Forelimb muscle (tissue), 1 donor: ENCODE measurements at places on chromosomes 16 and 17. TPM values are rescaled to one million over a fixed set of nuclear protein-coding genes. Genes with fewer than 3 reads are reported as not detected.
A peak's percentile ranks its signal among the peaks of the same experiment; 100 is the strongest.

DNA sequence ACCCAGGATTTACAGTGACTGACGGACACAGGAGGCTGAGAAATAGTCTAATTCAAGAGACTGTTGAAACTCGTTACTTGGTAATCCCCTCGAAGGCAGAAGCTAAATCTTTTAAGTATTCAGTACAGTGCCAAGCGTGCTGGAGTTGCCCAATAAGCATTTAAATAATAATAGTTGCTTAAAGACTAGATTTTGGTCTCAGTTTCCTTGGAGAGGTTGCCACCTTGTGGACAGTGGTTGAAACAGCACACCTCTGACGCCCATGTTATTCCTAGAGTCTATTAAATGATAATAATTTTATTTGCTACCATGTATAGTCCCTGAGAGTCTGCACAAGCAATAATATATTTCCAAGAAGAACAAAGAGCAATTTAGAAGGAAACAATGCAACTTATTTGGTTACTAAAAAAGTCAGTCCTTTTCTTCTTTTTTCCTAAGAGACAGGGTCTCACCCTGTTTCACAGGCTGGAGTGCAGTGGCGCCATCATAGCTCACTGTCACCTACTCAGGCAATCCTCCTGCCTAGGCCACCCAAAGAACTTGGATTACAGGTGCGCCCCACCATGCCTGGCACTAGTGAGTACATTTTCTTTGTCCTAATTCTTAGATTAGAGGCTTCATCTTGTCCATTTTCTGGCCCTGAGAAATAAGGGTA lies 138.0 kb upstream of the NUDT7 start:
- DNase-seq = peak; percentile 26

- no peak for DNase-seq
Measured at GRCh38 chr16:72500545-72500944, 328.6 kb upstream of the PMFBP1 start.

- no peak for DNase-seq
Measured at GRCh38 chr17:5638596-5638995, 54.3 kb upstream of the NLRP1 start.

GRCh38 chr17:39667262-39667944 lies 850 bp upstream of the PNMT start:
- DNase-seq = no peak

DNA sequence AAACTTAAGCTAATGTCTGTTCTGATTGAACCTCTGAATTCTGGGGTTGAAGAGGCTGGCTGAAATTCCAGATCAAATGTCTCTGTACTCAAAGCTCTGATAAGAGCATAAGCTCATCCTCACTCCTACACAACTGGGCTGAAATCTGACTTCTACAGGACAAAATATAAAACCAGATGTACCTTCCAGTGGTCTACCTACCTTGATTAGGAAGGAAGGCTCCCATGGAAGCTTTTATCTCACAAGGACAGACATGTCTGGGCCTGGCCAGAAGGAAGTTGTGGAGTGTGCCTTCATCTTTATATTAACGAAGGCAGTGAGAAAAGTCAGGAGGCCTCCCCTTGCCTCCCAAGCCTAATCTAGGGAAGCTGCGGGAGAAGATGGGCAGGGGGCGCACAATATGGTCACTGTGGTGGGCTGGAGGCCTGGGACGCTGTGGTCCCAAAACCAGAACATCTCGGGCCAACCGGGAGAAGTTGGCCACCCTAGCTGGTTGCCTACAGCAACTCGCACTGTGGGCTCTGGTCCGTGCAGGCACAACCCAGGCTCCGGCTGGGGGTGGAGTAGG lies 55.6 kb upstream of the LRRC37A3 start:
- DNase-seq = no peak

MEIOC gene
- 1.9 TPM for polyA plus RNA-seq

- DNase-seq = no peak
Measured at GRCh38 chr17:16988749-16989229, 16.9 kb upstream of the TNFRSF13B start.

GNG13 gene
- not detected for polyA plus RNA-seq

TOM1L2 gene
- polyA plus RNA-seq = 36.3 TPM

GRCh38 chr17:17295141-17295540 lies 8.0 kb upstream of the NT5M start:
- no peak for DNase-seq

DNA sequence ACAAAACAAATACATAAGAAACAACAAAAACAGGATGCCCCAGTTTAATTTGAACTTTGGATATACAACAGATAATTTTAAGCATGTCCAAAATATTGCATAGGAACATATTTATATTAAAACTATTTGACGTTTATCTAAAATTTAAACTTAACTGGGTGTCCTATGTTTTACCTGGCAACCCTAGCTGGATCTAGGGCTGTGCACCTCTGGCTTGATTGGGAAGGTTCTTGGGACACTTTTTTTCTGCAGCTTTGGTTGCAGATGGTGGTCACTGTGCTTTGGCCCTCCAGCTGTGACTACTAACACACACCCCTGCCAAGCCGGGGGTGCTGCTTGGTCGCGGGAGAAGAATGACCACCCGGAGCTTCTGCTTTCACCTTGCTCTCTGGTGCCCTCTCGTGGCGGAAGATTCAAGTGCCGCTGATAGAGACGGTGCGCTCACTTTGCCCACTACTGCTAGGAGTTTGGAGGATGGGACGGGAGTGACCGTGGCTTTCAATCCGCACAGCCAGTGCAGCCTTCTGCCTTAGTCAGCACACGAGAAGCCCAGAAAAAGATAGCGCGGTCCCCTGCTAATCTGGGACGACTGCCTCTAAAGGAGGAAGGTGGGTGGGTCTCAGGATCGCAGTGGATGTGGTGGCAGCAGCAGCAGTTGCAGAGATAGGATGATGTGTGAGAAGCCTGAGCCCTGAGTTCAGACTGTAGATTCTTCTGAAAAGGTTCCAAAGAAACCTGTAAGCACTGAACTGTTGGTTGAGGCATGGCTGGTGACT lies 6.7 kb downstream of the SPACA3 start:
- peak; percentile 22 for DNase-seq

C1QTNF8 gene
- polyA plus RNA-seq = not detected

- no peak for DNase-seq
Measured at GRCh38 chr16:83348991-83349390, 458.8 kb upstream of the HSBP1 start.

- DNase-seq = no peak
Measured at GRCh38 chr16:523097-523741, 4.3 kb upstream of the CAPN15 start.

NPIPA3 gene
- polyA plus RNA-seq = 15.6 TPM

- no peak for DNase-seq
Measured at GRCh38 chr17:48597778-48598631, 4.4 kb upstream of the HOXB5 start.

DNA sequence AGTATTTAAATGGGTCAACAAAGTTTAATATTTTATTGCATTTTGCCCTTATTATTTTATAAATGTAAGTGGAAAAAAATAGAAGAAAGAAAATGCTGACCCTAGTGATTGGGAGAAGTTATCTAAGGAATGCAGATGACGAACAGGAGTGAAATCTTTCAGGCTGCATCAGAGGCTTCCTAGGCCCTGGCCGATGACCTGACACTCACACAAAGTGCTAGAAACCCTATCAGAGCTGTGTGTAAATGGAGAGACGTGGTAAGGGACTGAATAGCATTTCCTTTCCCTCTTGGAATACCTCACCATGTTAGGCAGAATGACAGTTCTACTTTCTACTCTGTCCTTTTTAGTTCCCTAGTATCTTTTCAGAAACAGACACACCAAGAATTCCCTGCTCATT lies 44.9 kb upstream of the CNEP1R1 start:
- DNase-seq = no peak

DNA sequence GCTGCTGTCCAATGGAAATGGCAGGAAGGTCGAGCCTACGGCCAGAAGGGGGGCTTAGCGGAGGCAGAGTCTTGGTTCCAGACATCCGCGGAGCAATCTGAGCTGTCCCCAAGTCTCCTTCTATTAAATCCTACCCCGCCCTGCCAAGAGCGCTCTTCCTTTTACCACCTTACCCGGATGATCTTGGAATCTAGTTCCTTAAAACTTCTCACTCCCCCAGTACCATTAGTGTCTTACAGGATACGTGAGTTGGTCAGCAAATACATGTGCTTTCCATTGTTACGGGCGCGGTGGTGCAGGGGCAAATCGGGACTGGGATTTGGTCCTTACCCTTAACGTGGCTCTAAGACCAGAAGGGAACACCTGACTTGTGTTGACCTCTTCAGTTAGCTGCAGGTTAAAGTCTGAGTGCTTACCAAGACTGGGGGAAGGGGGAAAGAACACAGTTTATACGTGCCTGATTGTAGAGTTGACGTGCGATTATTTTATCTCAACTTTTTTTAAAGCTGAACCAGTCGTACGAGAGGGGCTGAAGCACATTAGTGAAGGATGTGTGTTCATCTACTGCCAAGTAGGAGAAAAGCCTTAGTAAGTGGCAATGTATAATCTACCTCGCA lies 495 bp downstream of the TXNDC17 start:
- no peak for DNase-seq

DNA sequence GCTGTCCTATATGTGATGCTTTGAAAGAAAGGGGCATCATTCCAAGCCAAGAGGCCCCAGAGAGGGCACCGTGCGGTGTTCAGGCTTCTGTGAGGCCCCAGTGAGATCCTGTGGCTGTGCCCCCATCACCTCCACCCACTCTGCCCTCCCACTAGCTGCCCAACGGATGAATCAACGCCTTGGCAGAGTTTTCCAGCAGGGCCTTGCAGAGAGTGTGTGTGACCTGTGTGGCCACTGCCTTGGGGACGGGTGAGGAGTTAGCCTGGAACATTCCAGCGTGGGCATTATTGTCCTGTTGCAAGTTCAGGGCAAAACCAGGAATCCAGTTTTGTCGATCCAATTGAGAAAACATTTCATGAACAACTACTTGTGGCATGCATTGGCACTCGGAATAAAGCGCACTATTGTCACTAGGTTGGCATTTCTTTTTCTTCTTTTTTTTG lies 53.7 kb downstream of the SF3B3 start:
- DNase-seq = no peak

GRCh38 chr16:25692742-25693508 lies 1.2 kb downstream of the HS3ST4 start:
- no peak for DNase-seq

DNA sequence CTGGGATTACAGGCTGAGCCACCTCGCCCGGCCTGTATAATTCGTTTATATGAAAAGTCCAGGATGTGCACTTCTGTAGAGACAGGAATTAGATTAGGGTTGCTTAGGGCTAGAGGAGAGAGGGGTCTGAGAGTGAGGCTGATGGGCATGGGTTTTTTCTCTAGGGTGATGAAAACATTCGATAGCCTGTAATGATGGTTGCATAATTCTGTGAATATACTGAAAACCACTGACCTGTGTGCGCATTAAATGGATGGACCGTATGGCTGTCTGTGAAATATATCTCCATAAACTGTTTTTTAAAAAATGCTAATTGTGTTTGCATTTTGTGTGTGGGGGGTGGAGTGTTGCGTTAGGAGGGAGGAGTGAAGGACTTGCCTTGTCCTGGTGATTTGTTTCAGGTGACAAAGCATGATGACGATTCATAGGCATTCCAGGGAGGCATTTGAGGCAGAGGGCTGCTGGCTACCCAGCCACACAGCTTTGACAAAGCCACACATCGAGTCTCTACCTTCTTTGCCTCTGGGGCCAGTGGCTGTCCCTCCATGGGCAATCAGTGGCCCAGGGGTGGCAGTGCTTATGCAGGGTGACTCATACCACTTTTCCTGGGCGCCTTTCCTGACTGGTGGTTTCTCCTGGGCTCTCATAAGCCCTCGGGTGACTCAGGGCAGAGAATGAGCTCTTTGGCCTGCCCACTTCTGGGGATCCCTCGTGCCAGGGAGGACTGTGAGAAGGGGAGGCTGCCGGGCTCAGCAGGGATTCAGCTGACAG lies 148.5 kb upstream of the WSCD1 start:
- no peak for DNase-seq

- DNase-seq = no peak
Measured at GRCh38 chr17:52235516-52235915, 77.0 kb upstream of the CA10 start.

SPECC1 gene
- 6.0 TPM for polyA plus RNA-seq

DNA sequence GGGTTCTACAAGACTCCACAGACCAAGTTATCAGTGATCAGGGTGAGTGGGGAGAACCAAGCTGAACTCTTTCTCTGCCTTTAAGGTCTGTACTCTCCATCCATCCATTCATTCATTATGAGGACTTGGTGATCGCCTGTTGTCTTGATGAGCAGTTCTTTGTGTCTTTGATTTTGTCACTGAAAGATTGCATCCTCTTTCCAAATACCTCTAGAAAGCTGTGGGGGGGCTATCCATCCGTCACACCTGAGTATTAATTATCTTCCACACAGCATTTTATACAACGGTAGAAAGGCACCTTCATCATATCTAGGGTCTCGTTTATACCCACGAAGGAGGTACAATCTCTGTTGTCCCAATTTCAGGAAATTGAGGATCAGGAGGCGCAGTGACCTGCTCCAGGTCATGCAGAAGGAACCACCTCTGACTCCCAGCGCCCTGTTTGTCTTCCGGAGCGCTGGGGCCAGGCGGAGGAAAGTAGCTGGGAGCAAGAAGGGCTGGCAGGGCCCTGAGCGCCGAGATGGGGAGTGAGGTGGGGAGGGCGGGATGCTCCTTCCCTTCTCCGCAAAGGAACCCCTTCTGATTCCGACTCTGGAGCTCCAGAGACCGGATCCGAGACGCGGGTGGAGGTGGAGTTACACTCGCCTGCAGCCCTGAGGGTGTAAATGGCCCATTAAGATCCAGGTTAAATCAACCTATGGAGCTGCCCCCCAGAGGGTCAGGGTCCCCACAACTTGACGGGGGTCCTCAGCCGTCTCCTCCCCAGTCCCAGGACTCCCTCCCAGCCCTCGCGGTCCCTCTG lies 605 bp upstream of the ABAT start:
- no peak for DNase-seq

- DNase-seq = no peak
Measured at GRCh38 chr16:66271074-66272060, 95.1 kb upstream of the CDH5 start.

WNT9B gene
- 0.06 TPM for polyA plus RNA-seq

KRT16 gene
- not detected for polyA plus RNA-seq

GRCh38 chr17:44384281-44384822 lies 5.1 kb downstream of the ITGA2B start:
- no peak for DNase-seq

TBC1D3E gene
- not detected for polyA plus RNA-seq

- DNase-seq = peak; percentile 74
Measured at GRCh38 chr16:53098526-53099317, 43.9 kb downstream of the CHD9 start.

P2RX5 gene
- 26.3 TPM for polyA plus RNA-seq

NOG gene
- polyA plus RNA-seq = 5.1 TPM

DNAJC7 gene
- polyA plus RNA-seq = 97.2 TPM

DNA sequence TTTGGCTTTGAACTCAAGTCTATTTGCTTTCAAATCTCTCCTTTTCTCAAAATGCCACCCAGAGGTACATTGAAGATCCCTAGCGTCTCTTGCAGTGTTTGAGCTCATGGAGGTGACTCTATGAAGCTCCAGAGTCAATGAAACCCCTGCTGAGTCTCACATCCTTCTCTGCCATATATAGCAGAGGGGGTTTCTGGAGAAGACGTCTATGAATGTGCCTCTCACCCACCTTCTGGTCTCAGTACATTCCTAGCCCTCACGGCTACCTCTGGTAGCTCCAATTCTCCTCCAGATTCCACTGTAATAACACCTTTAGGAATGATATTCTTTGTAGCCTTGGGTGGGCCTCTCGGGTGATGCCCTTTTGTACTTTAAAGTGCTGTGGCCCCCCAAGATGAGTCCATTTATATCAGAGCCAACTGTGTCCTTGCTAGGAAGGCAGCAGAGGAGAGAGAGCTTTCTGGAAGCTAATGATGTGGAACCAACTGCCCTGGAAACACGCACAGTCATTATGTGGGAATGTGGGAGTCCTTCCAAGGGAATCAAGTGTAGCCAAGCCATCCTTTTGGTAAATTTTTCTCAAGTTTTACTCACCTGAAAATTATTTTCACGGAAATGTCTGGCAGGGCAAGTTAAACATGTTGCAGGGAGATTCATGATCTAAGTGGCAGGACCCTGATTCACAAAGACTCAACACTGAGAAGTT lies 123.4 kb downstream of the ASIC2 start:
- no peak for DNase-seq
